ENCODE measurements at places on chromosomes 6 and 20.

GRCh38 chr20:1823450-1823844 is 71.8 kb upstream of the SIRPA start:
- DNase-seq, result peak; percentile 31

DNA sequence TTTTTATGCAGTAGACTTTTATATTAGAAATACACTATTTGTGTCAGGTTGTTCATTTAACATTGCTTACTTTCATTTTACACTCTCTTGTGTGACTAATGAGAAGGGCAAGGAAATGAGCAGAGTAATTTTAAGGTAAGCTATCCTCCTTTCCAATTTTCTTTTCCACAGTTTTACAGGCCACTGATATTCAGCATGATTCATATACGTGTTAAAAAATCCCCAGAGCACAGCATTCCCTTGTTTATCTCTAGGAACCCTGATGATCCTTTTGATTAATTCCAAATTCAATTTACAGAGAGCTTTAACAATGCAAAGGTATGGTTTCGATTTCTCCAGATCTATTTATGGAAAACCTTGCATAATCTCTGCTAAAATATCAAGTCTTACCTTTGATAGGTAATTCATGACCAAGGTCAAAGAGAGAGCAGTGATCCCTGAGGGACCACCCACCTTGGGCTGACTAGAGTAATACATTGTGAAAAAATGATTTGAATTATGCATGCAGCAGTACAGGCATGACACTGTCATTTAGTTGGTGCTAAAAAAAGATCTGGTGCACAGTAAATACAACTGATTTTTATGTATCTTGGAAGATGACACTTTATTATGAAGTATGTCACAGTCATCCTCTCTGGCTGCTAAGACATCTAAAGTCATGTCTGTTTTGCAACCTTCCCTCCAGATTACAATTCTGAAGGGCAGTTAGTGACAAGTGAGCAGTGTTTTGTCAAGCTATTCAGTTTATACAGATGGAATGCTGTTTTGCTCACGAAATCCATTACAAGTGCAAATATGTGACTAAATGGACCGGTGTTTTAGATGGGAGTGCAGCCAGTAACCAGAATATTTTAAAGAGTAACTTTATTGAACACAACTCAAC is 736.6 kb downstream of the EPHA7 start:
- DNase-seq, result no peak

- DNase-seq, result no peak
These were observed 213.6 kb upstream of the HTR1E start for GRCh38 chr6:86723729-86724128.

- DNase-seq, result peak; percentile 52
These were observed 49.6 kb upstream of the CD93 start for GRCh38 chr20:23135449-23136420.

- DNase-seq, result no peak
These were observed 77.7 kb upstream of the CLDN20 start for GRCh38 chr6:155186052-155186658.

GRCh38 chr6:74872754-74873476 is 332.9 kb downstream of the COL12A1 start:
- no peak for DNase-seq

Measured in CD4-positive, alpha-beta T cell treated with Interleukin-15 for 1 hour (primary cell).